ENCODE measurements at places on chromosomes 4 and X.

GRCh38 chr4:40195182-40196177 lies 1.4 kb upstream of the RHOH start:
- no peak for DNase-seq

DNA sequence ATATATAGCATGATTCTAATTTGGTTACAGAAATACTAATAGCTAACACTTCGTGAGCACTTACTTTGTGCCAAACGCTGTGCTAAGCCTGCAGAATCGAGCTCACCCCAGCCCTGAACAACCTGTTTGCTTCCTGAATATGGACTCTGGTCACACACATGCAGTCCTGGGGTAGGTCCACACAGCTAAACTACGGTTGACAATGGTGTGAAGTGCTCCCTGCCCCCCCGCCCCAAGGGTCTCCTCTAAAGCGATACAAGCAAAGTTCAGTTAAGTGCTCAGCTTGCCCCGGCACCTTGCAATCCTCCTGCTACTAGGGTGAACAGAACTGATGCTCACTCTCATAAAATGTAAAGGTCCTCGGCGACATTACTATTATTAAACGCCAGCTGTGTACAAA lies 879 bp downstream of the FOXP3 start:
- DNase-seq, result no peak

DNA sequence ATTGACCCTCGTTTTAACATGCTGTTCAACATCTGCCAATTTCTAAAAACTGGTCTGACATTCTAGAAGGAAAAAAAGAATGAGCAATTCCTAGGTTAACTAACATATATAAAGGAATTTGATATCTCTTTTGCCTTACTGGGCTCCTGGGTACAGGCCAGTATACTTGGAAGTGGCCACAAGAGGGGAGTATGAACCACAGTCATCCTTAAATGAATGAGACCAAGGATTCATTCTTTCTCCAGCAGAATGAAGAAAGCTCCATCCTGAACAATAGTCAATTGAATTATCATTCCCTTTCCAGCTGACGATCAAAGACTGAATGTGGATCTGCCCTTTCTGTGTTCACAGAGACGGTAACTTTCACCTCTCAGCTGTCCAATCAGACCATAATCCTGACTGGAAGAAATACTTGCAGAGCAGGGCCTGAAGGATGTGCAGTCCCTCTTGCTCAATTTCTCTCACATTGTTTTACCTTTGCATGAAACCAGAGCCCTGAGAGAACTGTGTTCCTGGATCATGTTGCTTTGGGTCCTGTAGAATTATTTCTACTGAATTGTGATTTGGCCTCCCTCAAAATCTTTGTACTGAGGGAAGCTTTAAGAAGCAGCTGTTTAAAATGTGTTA lies 14.8 kb upstream of the SPARCL1 start:
- DNase-seq, result peak; percentile 0

GRCh38 chrX:12970691-12971202 lies 4.2 kb upstream of the TMSB4X start:
- peak; percentile 21 for DNase-seq

GRCh38 chrX:131951166-131951565 lies 71.9 kb upstream of the STK26 start:
- DNase-seq, result no peak

DNA sequence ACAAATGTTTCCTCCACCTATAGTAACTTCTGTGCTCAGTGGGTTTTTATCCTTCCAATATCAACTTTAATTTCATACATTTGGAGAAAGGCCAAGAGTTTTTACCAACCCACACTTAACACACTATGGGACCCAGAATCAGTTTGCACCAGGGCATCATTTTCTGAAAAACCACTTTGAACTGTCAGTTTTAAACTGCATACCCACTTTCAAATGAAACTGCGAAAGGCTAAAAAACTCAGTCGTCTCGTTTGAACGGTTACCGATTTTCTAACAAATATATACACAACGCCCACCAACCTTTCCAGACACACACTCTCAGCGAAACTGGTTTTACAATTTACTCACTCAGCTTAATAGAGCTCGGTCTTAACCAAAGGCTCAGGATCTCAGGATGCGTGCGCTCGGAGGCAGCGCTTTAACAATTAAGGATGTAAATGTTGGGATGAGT lies 376 bp downstream of the ABCG2 start:
- DNase-seq, result no peak

DNA sequence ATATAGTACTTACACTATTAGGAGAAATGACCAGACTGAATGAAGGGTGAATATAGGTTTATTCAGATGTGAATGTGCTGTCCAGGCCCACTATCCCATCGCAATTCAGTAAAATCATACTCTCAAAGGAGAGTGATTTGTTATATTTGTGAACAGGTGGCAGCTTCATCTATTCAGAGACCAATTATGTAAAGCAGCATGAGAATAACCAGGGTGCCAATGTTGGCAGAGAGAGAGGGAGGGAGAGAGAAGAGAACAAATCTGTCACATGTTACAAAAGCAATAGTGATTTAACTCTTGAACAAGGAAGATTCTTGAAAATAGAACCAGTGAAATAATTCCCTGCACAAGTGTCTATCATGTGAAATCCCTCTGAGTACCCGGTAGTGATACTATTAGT lies 38.9 kb upstream of the TLL1 start:
- peak; percentile 21 for DNase-seq

DNA sequence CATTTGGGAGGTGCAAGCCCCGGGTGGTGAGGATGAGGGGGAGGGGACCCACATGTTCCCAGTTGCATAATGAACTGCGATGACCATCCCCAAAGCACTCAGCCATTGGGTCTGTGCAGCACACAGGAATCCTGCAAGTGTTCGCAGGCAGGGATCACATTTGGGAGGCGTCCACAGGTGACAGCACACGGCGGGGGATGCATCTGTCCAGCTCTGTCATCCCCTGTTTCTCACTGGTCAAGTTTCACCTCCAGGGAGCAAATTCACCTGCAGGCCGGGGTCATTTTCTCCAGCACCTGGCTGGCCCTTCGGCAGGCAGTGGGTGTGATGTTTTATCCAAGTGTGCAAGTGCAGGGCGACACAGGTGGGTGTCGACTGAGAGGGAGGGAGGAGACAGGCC lies 33.3 kb upstream of the SORCS2 start:
- DNase-seq, result no peak

DNA sequence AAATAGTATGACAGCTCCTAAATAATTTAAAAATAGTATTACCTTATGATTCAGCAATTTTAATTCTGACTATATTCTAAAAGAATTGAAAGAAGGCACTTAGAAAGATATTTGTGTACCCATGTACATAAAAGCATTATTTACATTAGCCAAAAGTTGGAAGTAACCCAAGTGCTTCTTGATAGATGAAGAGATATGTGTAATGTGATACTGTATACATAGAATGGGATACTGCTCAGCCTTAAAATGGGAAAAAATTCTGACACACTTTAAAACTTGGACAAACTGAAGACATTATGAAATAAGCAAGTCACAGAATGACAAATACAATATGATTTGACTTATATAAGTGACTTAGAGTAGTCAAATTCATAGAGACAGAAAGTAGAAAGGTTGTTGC lies 112.2 kb downstream of the IDS start:
- DNase-seq, result no peak
